ENCODE measurements at places on chromosomes 5 and 9.

DNA sequence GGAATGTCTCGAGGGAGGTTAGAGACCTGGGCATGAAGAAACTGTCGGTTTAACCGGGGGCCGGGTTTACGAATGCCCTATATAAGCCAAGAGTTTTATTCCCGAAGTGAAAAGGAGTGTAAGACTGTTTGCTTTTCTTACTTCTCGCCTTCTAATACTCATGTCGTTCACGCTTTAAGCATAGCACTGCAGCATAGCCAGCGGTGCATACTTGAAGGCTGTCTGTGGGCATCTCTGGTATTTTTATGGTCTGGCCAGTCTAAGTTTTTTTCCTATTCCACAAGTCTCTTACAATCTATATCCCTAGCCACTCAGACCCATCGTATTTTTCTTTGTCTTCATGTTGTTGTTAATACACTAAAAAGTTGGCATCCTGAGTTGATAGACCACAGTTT, 1.2 kb downstream of the UHRF2 start:
- DNase-seq: no peak

DNA sequence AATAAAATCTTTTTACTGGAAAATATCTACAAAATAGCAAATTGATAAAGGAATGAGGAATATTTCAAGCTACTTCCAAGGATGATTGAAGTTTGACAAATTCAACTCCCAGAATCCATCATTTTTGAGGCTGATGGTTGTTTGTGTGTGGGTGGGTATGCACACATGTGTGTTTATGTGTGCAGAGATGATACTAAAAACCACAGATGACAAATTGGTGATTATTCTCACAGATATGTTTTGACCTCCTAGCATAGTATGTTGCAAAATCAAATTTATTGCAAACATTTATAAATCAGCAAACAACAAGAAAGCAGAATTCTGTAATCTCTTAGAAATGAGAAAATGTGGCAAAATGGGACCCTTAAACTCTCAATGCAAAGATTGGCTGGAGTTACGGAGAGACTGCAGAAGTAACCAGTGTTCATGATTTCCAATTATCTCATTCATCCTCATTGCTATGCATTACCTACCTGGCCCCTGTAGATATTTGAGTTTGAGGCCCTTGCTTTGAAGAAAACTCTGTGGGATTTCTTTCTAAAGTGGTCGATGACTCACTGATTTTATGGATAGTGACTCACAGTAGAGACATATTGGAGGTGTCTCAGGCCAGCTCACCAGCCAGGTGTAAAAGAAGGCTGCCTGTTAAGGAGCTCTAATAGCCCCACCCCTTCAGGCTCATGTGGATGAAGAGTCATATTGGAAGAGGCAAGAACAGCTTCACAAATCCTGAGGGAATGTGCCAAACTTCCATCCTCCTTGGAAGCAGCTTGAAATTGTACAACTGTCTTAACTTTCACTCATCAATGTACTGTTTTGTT, 44.6 kb upstream of the TMC1 start:
- no peak for DNase-seq

GRCh38 chr9:25975667-25976066, 297.4 kb upstream of the TUSC1 start:
- DNase-seq: no peak

DNA sequence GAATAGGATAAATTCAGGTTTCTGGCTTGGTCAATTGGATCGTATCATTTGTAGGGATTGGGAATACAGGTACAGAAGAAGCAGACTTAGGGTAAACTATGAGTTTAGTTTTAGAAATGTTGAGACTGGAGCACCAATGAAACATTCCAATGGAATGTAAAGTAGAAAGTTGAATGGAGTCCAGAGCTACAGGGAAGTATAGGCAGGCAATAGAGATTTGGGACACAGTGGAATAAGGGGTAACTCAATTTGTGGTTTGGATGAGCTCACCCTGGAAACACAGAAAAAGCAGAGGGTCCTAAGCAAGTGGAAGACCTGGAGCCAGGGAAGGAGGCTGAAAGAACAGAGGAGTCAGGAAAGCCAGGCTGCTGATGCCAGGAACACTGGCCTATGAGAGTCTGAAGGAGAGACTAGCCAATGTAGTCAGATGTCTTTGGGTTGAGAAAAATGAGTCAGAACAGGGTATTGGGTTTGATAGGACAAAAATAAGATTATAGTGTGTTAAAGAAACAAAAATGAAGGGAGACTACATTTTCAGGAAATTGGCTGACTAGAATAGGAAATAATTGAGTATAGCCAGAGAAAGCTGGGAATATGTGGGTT, 72.8 kb downstream of the STARD4 start:
- no peak for DNase-seq

DNA sequence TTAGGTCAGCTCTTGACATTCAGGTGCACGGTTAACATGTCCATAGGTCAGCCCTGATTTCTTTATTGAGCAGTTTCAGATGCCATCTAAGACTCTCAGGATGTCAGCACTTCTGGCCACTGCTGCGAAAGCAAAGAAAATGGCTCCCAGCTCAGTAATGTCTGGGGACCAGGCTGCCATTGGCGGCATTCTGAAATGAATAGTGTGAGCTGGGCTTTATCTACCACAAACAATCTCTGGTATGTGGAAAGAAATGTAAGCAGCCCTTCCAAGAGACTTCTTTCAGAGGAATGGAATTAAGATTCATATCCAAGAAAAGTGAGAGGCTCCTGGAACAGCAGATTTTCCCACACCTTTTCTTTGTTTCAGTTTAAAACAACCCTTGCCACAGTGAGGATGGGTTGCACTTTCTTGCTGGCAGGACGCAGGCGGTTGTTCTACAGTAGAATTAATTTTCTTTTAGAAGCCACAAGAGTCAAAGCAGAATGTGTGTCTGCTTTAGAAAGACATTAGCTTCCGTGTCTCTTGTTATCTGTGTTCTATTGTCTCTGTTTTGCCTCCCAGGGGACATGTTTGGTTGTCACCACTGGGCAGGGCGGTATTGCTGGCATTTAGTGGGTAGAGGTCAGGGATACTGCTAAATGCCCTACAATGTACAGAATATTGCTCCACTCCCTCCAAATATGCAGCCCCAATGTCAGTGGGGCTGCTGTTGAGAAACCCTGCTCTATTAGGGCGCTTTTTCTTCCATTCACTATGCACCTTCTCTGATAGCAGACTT, 149.9 kb upstream of the ANKH start:
- no peak for DNase-seq

DNA sequence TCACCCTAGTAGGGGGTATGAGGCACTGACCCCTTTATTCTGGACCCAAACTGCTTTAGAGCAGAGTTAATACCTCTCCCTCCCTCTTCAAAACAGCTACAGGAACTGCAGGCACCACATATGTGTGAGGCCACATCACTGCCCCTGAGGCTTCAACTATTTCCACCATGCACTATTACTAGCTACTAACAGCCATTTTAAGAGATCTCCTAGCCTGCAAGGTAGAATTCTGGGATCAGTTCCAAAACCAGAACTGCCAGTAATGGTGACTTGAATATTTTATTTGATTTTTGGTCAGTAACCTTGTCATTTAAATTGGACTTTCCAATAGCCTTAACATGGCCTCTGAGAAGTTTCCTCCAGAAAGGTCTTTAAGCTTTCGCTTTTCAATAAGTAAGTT, 55.3 kb upstream of the FSD1L start:
- DNase-seq: no peak

DNA sequence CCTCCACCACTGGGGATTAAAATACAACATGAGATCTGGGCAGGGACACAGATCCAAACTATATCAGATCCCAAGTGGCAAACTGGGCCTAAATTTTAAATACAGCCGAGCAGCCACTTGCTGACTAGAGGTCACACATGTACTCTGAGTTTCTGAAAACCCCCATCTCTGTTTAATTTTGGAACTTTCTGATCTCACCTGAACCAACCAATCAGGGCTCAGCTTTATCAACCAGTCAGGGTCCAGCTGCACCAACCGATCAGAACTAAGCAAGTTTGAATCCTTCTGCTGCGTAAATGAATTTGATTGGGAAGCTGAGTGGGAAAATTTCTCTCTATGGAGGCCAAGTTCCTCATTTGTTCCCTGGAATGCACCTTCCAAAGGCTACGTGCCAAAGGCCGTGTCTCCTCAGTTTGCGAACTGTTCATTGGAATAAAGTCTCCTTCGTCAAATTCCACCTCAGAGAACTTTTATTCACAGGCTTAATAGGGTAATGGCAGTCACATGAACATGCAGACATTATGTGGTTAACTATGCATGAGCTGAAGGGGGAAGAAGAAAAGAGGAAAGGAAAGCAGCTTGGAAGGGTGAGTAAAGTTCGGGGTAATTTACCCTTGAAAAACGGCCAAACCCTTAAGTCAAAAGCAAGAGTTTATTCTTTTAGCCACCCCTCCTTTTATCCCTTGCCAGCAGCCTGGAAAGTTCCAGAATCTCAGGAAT, 3.7 kb downstream of the CD180 start:
- no peak for DNase-seq

- DNase-seq: no peak
Observed at GRCh38 chr5:39455645-39456044, 30.9 kb upstream of the DAB2 start.

DNA sequence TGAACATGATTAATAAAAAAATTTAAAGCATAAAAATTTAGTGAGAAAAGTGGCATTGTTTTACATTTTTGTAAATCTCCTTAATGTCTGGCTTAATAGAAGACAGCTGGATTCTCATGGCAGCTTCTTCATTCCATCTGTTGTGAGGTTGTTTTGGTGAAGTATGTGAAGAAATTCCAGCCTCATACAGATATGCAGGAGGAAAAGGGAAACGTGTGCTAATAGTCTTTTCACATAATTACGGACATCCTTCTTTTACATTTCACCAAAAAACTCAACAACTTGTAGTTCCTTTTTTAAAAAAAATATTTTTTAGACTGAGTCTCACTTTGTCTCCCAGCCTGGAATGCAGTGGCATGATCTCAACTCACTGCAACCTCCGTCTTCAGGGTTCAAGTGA, 46.9 kb downstream of the HACD4 start:
- DNase-seq: no peak

- no peak for DNase-seq
Observed at GRCh38 chr5:135683189-135683588, 104.4 kb upstream of the CXCL14 start.

DNA sequence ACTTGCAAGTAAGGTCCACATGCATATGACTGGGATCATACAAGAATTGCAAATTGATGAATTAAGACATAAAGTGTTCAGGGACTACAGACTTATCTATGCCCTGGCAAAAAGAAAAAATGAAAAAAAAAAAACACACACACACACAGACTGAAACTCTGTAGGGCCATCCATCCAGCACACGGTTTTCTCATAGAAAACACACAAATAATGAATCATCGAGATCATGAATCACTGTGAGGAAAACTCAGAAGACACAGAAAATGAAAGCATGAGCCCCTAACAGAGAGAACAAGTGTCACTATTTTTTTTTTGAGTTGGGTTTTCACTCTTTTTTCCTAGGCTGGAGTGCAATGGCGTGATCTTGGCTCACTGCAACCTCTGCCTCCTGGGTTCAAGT, 185.2 kb downstream of the IRX2 start:
- DNase-seq: no peak

GRCh38 chr5:107778647-107779046, 107.9 kb upstream of the EFNA5 start:
- no peak for DNase-seq

- DNase-seq: no peak
Observed at GRCh38 chr5:155082401-155082800, 68.8 kb downstream of the KIF4B start.

DNA sequence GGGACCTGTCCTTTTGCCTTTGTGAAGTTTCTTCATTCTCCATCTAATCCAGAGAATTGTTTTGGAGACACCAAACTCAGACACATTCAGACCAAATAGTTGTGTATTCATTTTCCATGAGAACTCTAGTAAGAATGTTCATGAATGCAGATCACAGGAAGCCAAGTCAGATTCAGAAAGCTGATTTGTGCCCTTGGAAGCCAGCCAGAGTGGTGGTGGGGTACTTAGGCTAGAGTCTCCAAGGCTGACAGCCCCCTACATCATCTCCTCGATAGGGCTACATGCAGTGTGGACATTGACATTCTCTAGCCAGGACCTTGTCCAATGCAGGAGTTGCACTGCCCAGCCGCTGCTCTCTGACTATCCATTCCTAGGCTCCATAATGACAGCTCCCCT, 137.6 kb downstream of the UGCG start:
- DNase-seq: no peak

- DNase-seq: peak; percentile 75
Observed at GRCh38 chr9:130445268-130445983, 665 bp downstream of the ASS1 start.

GRCh38 chr5:179867079-179867465, 8.5 kb upstream of the MRNIP start:
- DNase-seq: no peak

- DNase-seq: peak; percentile 39
Observed at GRCh38 chr9:137114613-137115393, at the start of gene DPP7. TSS of gene DPP7 (minus strand) at chr9:137114733. CDS start at chr9:137114713, 20 bp downstream.

- no peak for DNase-seq
Observed at GRCh38 chr5:137760719-137761516, 6.8 kb upstream of the HNRNPA0 start.

DNA sequence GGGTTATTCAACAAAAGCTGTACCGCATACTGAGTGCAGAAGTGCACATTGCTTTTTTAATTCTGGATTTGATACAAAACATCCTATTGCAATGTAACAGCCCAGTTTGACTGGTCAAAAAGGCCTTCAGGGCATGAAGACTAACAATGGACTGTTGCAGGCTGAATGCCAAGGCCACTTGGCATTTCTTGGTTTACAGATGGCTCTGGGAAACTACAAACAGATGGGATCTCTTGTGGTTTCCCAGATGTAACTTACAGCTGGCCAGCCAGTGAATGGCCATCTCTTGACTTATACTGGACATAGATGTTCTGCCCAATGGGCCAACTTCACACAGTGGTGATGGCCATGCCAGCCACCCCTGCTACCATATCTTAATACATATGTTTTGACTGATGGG, 36.8 kb downstream of the UGT3A2 start:
- DNase-seq: peak; percentile 6

DNA sequence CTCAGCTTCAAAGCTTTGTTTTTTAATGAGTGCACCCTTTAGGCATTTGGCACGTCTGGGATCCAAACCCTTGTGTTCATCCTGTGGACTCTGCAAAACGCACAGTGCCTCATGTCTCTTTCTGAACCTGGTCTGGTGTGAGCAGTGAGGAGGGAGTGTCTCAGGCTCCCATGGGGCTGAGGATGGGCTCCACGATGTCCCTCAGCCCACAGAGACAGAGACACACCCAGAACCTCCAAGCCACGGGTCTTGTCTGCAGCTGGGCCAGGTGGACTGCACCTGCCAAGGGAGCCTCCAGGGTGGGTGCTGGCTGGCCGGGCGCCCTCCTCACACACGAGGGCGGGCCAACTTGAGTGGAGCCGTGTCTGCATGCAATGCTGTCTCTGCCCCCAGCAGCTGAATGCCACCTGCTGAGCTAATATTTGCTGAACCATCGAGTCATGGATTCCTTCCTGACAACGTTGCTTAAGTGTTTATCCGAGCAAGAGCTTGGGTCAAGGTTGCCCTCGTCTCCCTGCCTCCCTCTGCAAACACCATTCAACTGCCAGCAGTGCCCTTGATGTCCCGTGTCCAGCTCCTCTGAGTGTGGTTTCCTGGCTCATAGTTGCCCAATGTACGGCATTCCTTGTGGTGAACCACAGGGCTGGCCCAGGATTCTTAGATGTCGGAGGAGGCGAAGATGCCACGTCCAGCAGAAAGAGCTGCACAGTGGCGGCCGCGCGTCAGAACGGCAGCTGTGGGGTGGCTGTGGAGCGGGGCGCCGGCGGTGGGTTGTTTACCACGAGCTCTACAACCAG, 31.4 kb upstream of the LPCAT1 start:
- DNase-seq: peak; percentile 76

- no peak for DNase-seq
Observed at GRCh38 chr5:55509796-55510522, 24.8 kb downstream of the PLPP1 start.

GRCh38 chr9:124697326-124698200, 73.5 kb downstream of the NR6A1 start:
- no peak for DNase-seq
